Epithelial cell of prostate (primary cell): ENCODE measurements at places on chromosomes 2 and 18.

DNA sequence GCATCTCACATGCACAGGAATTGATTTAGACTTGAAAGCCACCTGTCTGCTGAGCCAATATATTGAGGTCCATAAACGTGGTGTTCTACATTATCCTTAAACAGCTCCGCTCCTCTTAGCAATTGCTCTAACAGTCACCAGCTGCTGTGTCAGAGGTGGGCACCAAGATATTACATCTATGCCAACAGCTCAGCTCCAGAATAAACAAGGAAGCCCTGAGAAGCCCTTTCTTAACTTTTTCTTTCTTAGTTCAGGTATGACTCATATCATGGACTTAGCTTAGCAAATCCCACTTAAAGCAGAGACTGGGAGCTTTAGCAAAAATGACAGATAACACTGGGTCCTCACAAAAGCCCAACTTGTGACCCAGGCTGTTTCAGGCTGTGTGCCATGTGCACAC is 436.6 kb downstream of the IRS1 start:
- peak; percentile 20 for DNase-seq

- DNase-seq: no peak
These were observed 6.7 kb upstream of the GPR55 start for GRCh38 chr2:230931556-230932231.

DNA sequence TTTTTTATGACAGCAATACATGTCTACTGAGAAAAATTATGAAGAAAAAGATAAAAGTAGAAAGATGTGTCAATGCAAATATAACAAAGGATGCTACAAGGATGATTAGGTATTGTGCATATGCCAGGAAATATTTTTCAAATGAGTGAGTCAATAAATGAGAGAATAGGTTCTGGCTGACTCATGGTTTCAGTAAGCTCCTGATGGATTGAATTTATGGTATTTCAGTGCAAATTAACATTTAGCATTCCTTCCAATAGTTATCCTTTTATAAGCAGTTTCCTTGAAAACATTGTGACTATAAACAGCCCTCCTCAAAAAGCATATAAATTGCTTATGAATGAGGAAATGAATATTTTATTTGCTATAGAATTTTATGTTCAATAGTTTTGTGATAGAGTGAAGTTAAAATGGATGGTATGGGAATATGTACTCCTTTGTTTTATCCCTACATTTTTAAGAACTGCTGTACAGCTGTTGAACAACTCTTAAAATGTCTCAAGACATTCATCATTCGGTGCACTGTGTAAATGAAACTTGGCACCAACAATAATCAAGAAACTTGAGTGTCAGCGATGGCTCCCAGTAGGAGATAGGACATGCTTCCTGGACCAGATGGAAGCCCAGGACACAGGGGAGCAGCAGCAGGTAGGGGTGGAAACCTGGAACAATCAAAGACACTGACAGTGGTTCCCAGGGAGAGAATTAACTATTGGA is 144.7 kb downstream of the PMAIP1 start:
- peak; percentile 40 for DNase-seq

DNA sequence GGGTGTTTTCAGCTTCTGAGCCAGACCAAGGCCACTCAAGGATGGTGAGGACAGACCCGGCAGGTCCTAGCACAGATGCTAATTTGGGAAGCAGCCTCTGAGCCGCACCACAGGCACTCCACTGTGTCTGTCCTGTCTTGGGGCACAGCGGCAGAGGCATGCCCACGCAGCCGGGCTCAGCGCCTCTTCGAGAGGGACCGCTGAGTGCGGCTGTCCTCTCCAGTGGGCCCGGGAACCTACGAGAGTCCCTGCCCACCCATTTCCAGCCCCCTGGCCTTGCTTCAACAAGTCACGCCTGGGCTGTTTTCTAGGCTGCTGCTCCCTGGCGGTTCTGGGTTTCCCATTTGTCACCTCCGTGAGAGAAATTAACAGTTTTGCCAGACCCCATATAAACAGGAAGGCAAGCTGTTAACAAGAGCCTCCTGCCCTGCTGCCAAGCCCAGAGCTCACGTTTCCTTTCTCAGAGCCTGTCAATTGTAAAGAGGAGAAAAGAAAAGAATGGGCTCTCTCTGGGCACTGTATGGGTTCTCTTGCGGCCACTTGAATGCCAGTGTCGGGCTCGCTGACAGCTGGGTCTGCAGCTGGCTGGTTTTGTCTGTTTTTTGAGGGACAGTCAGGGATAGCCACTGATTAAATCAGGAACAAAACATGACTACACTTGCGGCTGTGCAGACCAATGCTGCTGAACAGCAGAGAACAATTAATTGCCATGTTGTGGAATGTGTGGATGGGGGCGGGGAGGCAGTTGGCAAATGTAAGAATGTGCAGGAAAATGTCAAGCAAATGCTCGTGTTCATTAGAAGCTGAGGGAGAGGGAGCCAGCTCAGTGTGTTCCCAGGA is 30.6 kb downstream of the TMEM17 start:
- no peak for DNase-seq

DNA sequence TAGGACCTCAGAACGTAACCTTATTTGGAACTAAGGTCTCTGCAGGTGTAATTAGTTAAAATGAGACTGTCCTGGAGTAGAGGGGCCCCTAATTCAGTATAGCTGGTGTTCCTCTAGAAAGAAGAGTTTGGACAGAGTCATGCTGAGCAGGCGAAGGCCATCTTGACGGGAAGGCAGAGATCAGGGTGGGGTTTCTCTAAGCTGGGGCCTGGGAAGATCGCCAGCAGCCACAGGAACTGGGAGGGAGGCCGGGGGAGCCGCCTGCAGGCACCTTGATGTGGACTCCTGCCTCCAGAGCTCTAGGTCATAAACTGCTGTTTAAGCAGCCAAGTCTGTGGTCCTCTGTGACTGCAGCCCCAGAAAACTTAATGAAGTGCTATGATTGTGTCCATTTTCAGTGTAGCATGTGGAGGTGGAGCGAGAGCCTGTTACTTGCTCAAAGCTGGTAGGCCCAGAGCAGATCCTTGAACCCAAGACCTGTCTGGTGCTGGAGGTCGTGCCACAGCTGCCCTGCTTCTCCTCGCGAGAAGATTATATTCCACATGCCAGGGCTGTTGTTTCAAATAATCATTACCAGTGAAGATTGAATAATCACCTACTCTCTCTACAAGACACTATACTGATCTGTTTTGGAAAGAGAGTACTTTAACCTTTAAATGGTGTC is 105.7 kb downstream of the TPO start:
- DNase-seq: no peak

DNA sequence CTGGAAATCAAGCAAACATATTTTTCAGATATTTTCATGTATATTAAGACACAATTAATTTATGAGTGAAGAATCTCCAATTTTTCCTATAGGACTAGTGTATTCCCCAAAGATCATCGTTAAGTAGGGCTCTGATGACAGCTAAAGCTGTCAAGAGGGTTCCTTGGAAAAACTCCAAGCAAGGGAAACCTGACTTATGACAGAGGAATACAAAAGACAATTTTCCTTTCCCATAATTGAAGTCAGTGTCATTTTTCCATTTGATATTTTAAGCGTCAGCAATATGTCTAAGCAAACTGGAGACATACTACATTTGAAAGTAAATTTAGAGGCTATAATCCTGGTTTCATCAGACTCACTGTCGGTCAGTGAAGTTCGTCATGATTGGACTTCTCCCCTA is 36.1 kb downstream of the RIT2 start:
- DNase-seq: no peak

- DNase-seq: no peak
These were observed 78.4 kb downstream of the MAPK4 start for GRCh38 chr18:50638016-50638883.

GRCh38 chr18:79975985-79976680 is 11.7 kb downstream of the HSBP1L1 start:
- DNase-seq: no peak

DNA sequence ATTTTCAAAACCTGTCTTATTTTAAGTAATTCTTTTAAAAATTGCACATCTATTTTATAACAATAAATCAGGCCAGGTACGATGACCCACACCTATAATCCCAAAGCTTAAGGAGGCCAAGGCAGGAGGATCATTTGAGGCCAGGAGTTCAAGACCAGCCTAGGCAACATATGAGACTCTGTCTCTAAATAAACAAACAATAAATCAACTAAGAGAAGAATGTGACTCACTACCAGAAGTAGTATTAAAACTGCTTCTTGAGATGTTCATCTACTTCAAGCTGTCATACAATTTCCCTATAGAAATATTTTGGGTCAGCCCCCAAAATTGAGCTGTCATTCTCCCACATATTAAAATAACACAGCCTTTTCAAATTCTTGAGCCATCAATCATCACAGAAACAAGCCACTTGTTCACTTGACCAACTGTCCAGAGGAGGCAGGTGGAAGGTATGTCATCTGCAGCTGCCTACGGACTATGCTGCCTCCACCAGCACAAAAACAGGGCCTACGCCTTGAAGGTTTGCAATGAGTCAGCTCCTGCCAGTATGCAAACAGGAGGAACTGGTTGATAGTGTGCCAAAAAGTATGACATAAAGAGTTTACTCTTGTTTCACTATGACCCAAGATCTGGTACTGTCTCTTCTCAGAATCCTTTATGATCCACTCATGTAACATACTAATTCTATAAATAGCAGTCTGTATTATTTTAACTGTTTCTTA is 33.6 kb downstream of the KIDINS220 start:
- peak; percentile 96 for DNase-seq

- no peak for DNase-seq
These were observed 122.1 kb downstream of the MGAT5 start for GRCh38 chr2:134375935-134376334.

DNA sequence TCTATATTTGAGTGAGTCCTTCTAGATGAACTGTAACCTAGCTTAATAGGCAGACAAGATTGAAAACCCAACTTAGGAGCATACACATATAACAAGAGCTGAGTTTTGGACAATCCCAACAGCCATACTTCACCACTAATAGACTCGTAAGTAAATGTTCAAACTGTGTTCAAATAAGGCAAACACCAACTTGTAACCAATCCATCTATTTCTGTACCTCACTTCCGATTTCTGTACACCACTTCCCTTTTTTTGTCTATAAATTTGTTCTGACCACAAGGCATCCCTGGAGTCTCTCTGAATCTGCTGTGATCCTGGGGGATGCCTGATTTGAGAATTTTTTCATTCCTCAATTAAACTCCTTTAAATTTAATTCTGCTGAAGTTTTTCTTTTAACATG is 1149.1 kb upstream of the NRXN1 start:
- DNase-seq: no peak

DNA sequence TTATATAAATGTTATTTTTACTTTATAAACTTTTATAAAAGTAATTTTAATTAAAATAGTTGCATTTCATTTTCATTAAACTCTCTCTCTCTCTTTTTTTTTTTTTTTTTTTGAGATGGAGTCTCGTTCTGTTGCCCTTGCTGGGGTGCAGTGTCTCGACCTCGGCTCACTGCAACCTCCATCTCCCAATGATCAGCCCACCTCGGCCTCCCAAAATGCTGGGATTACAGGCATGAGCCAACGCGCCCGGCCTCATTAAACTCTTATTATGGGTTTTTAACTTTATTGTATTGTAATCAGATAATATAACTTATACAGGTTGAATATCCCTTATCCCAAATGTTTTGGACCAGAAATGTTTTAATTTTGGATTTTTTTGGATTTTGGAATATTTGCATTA is 10.9 kb upstream of the NPPC start:
- no peak for DNase-seq

DNA sequence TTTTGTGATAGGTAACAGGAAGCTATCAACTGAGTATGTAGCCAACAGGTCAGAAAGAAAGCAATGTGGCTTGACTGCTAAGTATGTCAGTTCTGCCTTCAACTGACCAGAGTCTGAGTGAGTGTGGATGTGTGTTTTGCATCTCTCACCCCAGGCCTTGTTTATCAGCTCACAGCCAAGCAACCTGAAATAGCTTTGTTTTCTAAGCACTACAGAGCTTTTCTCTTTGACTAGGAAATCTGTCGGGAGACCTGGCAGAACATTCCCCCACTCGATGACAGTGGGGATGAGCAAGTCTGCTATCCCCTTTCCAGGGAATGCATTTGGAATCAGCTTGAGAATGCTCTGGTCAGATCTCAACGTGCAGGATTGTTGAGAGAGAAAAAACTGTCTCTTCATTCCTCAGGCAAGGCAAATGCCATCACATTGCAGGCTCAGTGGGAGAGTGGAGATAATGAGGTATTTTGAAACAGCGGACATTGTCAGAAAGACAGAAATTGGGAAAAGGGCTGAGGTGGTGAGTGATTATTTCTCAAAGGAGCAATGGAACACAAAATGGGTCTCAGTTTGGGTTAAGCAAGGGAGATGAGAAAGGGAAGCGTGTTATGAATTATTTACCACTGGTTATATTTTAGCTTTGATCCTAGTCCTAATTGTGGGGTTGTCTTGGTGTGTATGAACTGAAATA is 233.8 kb upstream of the PIK3C3 start:
- no peak for DNase-seq

- no peak for DNase-seq
These were observed 35.5 kb upstream of the ST6GAL2 start for GRCh38 chr2:106921451-106921850.

- no peak for DNase-seq
These were observed 55.9 kb downstream of the PLA2R1 start for GRCh38 chr2:160006475-160006874.

- DNase-seq: peak; percentile 22
These were observed 340.0 kb upstream of the MEX3C start for GRCh38 chr18:51537487-51537886.

- no peak for DNase-seq
These were observed 27.7 kb upstream of the CHMP1B start for GRCh38 chr18:11823545-11823944.

DNA sequence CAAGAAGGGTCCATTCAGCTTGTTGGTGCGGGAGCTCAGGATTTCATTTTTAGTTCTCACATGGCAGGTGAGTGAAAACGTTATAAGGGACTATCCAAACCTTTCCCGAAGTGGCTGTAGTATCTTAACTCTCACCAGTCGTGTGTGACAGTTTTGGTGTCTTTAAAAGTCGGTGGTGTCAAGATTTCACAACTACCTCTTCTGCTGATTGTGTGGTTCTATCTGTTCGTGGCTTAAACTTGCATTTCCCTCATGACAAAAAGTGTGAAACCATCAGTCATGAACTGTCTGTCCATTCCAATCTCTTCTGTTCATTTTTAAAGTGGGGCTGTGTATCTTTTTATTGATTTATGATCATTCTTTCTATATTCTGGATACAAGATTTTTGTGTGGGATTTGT is 3.8 kb upstream of the AQP12B start:
- DNase-seq: no peak

DNA sequence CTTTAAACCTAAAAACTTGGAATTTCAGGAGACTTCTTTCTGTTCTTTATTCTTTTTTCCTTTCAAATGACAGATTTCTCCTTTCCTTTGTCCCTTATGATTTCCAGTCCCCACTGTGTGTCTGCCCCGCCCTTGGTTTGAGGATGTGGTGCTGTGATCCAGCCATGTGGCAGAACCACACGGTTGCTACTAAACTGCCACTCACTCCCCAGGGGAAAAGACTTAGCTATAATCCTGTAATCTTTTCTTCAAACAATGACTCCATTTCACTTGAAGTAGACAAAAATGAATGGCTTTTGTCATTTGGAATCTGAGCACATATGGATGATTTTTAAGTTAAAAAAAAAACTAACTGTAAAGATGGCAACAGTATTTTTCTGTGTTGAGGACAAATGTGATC is 76.2 kb upstream of the STAM2 start:
- DNase-seq: no peak

- peak; percentile 20 for DNase-seq
These were observed 21.7 kb downstream of the ZDBF2 start for GRCh38 chr2:206296128-206296527.
